ENCODE measurements at places on chromosomes 3 and 15. TPM values are rescaled to one million over a fixed set of nuclear protein-coding genes. Genes with fewer than 3 reads are reported as not detected.

DNA sequence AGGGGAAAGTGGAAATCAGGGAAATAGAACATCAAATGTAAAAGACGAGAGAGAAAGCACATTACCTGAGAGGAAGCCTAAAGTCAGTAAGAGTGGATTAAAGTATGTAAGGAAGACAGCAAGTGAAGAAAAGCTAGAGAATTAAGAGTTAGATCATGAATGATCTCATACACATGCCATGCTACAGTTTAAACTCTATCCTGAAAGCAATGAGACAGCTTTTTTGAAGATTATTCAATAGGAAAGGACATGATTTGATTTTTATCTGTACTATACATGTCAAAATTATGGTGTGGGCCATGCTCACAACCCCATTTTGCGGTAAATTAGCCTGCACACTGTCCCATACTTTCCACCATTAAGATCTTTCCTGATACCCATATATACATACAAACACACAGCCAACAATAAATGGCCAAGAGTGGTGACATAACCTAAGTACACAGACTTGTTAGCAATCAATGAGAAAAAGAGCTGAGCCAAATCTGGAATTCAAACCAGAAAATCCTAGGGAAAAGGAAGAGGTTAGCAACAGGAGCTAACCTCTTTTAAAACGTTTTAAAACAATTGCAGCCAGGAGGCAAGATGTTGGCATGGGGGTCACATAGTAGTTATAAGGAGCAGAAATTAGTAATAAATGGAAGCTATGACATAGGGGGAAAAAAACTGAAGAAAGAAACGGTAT, 4.5 kb downstream of the MYO9A start:
- H3K4me1 ChIP-seq = peaks cover 27% of the 10 kb centered on the region
- DNase-seq = no peak
- H3K27me3 ChIP-seq = no peaks in the 10 kb centered on the region
- no peak overlapping the region for H3K4me3 ChIP-seq
- H3K36me3 ChIP-seq = no peaks in the 10 kb centered on the region
- no peak overlapping the region for H3K27ac ChIP-seq

DNA sequence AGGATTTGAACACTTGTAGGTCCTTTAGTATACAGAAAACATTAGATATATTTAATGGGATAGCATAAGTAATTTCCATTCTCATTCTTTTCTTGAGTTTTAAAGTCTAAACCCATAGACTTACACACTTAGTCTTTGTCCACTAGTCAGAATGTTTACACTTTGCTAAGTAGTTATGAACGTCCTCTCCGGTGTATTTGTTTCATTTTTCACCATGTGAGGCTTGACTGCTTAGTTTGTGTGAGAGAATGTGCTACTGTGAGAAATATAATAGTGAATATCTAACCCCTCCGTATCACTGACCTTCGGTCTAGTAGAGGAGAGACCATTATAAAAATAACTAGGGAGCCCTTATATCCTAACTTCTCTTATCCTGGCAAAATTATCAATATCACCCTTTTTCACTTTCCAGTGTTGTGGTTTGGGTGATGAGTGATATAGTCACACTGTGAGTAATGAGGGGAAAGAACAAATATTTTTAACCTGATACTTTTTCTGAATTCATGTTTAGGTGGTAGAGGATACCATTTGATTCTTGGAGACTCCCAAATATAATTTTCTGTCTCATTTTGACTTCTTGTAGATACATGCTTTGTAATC, 122.4 kb downstream of the UBE2E2 start:
- H3K4me3 ChIP-seq = no peak overlapping the region
- no peak for DNase-seq
- H3K36me3 ChIP-seq = peaks cover 6% of the 10 kb centered on the region
- no peak overlapping the region for H3K27ac ChIP-seq

Gene SKOR1
- total RNA-seq = 0.16 TPM

DNA sequence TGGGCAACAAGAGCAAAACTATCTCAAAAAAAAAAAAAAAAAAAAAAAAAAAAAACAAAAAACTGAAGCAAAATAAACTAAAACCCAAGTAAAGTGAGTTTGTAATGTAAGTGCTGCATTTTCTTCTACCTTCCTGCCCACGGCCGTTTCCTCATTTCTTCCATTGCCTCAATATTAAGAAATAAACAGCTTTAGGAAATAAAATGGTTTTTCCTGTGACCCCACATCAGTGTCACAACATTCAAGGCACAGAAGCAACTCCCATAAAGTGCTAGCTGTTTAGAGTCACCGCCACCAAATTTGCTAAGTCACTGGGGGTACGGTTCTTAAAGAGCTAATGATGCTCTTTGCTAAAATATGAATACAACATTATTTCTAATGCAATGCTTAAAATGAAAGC, 3.3 kb downstream of the PKM start:
- H3K27ac ChIP-seq = peak overlapping the region; percentile 100
- peak overlapping the region; percentile 98 for H3K4me3 ChIP-seq
- peaks cover 47% of the 10 kb centered on the region for H3K4me1 ChIP-seq
- peaks cover 67% of the 10 kb centered on the region for H3K36me3 ChIP-seq
- peak; percentile 43 for DNase-seq

- H3K27ac ChIP-seq = no peak overlapping the region
- no peaks in the 10 kb centered on the region for H3K36me3 ChIP-seq
- H3K4me1 ChIP-seq = peaks cover 5% of the 10 kb centered on the region
- peak; percentile 76 for DNase-seq
- no peak overlapping the region for H3K4me3 ChIP-seq
- H3K27me3 ChIP-seq = no peaks in the 10 kb centered on the region
Observed at GRCh38 chr15:66566963-66567531, 1.2 kb upstream of the LCTL start.

DNA sequence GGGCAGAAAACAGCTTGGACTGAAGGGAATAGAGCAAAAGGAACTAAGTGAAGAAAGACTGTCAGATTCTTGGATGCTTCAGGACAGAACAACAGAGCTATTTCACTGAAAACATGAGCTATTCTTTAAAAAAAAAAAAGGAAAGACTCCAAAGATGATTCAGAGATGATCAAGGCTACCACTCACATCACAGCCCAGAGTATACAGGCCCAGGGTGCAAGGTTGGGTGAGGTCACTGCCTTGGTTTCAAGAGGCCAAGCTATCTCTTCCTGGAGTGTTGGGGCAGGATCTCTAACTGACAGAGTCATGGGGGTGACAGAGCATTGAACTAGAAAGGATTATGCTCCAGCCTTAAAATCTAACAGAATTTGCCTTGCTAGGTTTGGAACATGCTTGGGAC, 118.1 kb downstream of the AGBL1 start:
- H3K27me3 ChIP-seq = peaks cover 17% of the 10 kb centered on the region
- DNase-seq = no peak
- no peaks in the 10 kb centered on the region for H3K36me3 ChIP-seq
- no peak overlapping the region for H3K4me3 ChIP-seq
- no peaks in the 10 kb centered on the region for H3K4me1 ChIP-seq

DNA sequence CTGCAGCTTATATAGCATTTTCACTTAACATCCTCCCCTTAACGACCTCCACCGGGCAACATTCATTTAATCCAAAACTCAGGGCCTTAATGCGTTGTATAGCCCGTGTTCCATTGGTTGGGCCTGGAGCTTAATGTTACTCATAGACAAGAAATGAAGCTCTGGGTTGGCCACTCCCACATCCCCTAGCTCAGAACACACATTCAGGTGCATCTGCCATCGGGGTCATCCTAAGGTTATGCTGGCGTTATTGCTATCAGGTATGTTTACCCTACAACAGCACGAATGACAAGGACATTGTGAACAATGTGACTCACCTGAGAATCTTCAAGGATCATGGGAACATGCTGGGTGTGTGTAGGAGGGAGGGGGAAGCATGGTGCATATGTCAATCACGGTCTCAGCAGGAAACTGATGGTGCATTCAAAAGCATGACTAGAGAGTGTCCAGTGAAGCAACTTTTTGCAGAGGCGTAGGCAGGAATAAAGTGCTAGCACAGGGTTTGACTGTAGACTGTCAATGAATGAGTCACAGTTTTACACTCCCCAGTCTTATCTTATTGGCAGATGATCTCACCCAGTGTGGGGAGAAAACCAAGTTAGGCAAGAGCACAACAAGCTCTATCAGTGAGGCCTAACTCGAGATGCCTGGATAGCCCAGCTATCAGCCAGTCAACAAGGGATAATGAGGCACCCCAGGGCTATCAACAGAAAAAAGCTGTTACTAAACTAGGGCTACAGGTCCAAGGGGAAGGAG, 402.1 kb upstream of the MCTP2 start:
- DNase-seq = no peak
- no peak overlapping the region for H3K27ac ChIP-seq
- no peak overlapping the region for H3K4me3 ChIP-seq

- no peaks in the 10 kb centered on the region for H3K4me1 ChIP-seq
- no peaks in the 10 kb centered on the region for H3K36me3 ChIP-seq
- no peak for DNase-seq
- no peak overlapping the region for H3K27ac ChIP-seq
- H3K4me3 ChIP-seq = no peak overlapping the region
Observed at GRCh38 chr3:132255041-132255745, 62.0 kb upstream of the ACP3 start.

DNA sequence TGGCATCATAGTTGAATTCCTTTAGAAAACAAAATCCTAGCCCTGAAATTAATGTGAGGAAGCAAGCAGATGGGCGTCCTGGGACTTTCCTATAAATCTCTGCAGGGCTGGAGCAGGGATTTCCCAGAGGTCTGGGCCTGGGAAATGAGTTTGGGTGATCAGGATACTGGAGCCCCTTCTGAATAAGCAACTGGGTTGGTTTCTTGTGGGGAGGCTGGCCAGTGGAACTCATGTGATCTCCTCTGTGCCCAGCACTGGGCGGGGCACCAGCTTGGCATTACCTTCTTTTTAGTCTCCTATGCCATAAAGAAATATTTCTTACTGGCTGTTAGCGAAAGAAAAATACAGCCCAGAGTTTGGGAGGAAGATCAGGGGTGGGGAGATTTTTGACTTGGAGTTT, 1.7 kb downstream of the THSD4 start:
- H3K27ac ChIP-seq = no peak overlapping the region
- peaks cover 43% of the 10 kb centered on the region for H3K27me3 ChIP-seq
- no peak overlapping the region for H3K4me3 ChIP-seq
- no peak for DNase-seq

Gene GP5
- total RNA-seq = 0.37 TPM

GRCh38 chr3:167973901-167974300, 121.8 kb downstream of the GOLIM4 start:
- H3K27me3 ChIP-seq = no peaks in the 10 kb centered on the region
- H3K4me1 ChIP-seq = no peaks in the 10 kb centered on the region
- H3K36me3 ChIP-seq = no peaks in the 10 kb centered on the region
- H3K27ac ChIP-seq = no peak overlapping the region

Gene CLDN16
- not detected for total RNA-seq

DNA sequence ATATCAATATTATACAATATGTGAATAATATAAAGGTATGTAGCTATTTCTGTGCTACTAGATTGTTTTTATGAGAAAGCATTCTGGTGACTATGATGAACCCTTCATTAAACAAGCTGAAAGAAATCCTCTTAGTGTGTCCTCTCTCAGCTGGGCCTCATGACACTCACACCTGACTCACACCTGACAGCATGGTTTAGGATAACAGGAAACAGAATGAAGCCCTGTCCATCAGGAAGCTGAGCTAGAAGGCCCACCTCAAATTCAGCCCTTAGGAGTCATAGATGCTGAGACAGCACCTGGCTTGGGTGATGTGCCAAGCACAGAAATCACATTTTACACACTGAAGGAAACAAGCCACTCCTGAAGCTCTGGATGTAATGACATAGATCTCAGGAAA, 30.8 kb downstream of the CHCHD4 start:
- no peak for DNase-seq
- H3K36me3 ChIP-seq = no peaks in the 10 kb centered on the region
- H3K4me3 ChIP-seq = no peak overlapping the region
- H3K27ac ChIP-seq = no peak overlapping the region
- H3K4me1 ChIP-seq = no peaks in the 10 kb centered on the region

DNA sequence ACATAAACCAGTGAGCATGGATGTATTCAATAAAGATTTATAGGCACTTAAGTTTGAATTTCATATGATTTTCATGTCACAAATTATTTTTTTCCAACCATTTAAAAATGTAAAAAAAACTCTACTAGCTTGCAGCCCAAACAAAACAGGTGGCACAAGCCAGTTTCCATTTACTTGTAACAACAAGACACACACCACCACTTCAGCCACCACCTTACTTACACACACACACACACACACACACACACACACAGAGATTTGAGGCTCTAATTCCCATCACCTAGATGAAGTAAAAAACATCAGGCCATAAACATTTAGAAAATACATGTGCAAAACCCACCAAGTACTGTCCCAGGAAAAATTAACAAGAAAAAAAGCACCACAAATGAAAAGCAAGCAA, 25.3 kb downstream of the MYO9A start:
- DNase-seq = no peak
- no peak overlapping the region for H3K27ac ChIP-seq
- no peak overlapping the region for H3K4me3 ChIP-seq
- H3K36me3 ChIP-seq = peaks cover 8% of the 10 kb centered on the region
- no peaks in the 10 kb centered on the region for H3K4me1 ChIP-seq

GRCh38 chr15:91578511-91578910, 275.0 kb upstream of the SLCO3A1 start:
- no peak overlapping the region for H3K4me3 ChIP-seq
- DNase-seq = no peak
- H3K27ac ChIP-seq = no peak overlapping the region
- H3K27me3 ChIP-seq = peaks cover 9% of the 10 kb centered on the region
- H3K36me3 ChIP-seq = no peaks in the 10 kb centered on the region
- no peaks in the 10 kb centered on the region for H3K4me1 ChIP-seq

Gene ST3GAL6
- not detected for total RNA-seq

DNA sequence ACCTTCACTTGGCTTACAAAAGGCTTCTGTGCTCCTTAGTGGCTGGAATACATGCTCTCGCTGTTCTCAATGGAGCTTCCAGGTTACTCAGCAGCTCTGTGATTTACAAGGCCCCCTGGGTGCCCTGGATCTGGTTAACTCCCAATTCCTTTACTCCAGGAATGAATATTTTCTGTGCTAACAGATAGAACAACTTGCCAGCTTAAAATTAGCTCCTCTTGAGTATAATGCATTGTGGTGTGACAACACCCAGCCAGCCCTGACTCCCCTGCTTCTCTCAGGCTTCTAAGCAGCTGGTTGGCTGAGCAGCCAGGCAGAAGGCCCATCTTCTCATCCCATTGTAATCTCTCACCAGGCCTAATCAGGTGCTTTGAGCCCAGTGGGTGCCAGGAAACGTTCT, 246.4 kb downstream of the ALCAM start:
- no peak for DNase-seq
- no peak overlapping the region for H3K4me3 ChIP-seq
- H3K27ac ChIP-seq = no peak overlapping the region
- no peaks in the 10 kb centered on the region for H3K36me3 ChIP-seq
- H3K27me3 ChIP-seq = peaks cover 7% of the 10 kb centered on the region
- H3K4me1 ChIP-seq = no peaks in the 10 kb centered on the region

Gene SNX33
- 2.2 TPM for total RNA-seq

Gene TICRR
- 28.9 TPM for total RNA-seq

Gene FAM240A
- not detected for total RNA-seq

- H3K27me3 ChIP-seq = no peaks in the 10 kb centered on the region
- peak overlapping the region; percentile 62 for H3K4me3 ChIP-seq
- peaks cover 5% of the 10 kb centered on the region for H3K36me3 ChIP-seq
Observed at GRCh38 chr15:25933456-25934158, 70.5 kb upstream of the ATP10A start.

Gene AHSG
- total RNA-seq = not detected

Gene FGF12
- total RNA-seq = not detected

- no peak for DNase-seq
Observed at GRCh38 chr15:57221134-57221533, 155.2 kb upstream of the CGNL1 start.

Gene FRMD4B
- 8.0 TPM for total RNA-seq

Gene USP13
- 11.6 TPM for total RNA-seq

Gene CHRM5
- not detected for total RNA-seq

All from activated CD4-positive, alpha-beta T cell treated with anti-CD3 and anti-CD28 coated beads for 36 hours (primary cell).